ELF-1 (cell line): ENCODE measurements at places on chromosomes 16 and 17.

DNA sequence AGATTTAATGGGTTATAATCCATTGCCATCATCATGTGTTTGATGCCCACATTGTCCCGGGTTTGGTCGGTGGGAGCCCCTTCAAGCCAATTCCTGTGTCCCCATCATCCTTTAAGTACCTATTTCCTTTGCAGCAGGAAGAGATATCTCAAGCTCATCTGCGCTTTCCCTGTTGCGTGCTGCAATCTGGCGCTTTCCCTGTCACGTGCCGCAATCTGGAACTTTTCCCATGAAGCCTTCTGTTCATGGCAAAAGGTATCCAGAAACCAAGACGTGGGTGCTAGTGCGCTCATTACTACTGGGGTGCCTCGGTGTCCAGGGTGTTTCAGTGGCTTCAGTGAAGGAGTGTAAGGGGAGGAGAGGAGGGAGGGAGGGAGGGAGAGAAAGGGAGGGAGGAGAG is 174.6 kb upstream of the ZNF469 start:
- DNase-seq: no peak

GRCh38 chr17:57766318-57766943 is 21.3 kb upstream of the CCDC182 start:
- no peak for DNase-seq

- no peak for DNase-seq
Measured at GRCh38 chr17:35051579-35052240, 11.8 kb downstream of the RFFL start.

GRCh38 chr17:45436625-45437464 is 4.2 kb upstream of the ARHGAP27 start:
- DNase-seq: no peak

GRCh38 chr17:76447931-76448652 is 4.9 kb downstream of the UBE2O start:
- no peak for DNase-seq

GRCh38 chr16:30000735-30001631 is 4.9 kb downstream of the INO80E start:
- no peak for DNase-seq

DNA sequence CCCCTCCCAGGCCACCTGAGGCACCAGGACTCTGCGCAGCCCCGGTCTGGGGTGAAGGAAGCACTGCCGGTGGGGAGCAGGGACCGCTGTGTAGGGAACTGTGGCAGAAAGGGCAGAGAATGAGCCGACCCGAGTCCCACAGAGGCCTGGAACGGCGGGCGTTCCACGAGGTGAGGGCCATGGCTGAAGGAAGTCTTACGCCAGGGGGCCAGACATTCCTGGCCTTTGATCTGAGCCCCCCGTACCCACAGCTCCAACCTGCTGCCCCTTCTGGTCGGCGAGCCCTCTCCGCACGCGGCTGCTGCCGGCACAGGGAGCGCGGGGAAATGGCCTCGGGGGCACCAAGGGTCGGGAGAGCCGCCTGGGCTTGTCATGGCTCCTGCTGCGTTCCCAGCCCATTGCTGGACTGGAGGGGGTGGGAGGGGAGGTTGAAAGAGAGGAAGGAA is 1.4 kb upstream of the WNT3 start:
- DNase-seq: peak; percentile 74

GRCh38 chr16:19379838-19380237 is 37.8 kb upstream of the TMC5 start:
- no peak for DNase-seq

DNA sequence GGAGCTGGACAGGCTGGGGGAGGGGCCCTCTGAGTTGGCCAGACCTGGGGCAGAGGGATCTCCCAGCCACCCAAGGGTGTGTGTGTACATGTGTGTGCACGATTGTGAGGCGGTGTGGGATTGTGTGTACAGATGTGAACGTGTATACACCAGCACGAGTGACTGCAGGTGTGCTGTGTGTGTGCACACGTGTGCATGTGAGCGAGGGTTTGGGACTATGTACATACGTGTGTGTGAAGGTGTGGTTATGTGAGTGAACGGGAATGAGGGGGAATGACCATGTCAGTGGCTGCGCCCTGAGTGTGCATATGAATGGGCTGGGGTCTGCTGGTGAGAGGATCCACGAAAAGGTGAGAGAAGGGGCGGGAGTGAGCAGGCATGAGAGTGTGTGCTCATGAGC is 22.4 kb upstream of the TAC4 start:
- DNase-seq: no peak

DNA sequence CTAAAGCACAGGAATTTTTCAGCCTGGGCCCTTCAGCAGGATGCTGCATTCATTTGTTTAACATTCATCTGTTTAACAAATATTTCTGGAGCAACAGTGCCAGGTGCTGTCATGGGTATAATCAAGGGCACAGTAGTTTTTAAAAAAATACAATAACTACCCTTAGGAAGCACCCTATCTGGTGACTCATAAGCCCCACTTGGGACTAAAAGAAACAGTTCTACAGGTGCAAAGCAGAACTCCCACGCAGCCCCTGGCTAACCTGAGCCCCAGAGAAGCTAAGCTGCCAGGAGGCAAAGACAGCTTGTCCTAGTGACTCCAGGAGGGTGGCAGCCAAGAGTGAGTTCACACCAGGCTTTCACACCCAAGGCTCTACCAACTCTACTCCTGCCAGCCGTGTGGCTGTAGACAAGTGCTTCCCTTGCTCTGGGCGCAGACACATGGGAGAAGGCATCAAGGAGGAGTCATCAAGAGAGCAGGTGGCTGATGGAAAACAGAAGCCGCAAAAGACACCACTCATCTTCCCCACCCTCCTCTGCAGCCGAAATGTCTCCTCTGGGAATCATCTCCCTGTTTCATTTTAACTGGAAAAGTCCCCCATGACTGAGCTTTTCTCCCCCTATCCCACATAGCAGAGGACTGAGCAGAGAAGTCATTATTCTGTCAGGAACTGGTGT is 14.4 kb downstream of the CUEDC1 start:
- DNase-seq: no peak

GRCh38 chr16:12086822-12087221 is 110.3 kb downstream of the SNX29 start:
- no peak for DNase-seq

GRCh38 chr16:87582966-87583325 is 19.4 kb upstream of the JPH3 start:
- no peak for DNase-seq

- no peak for DNase-seq
Measured at GRCh38 chr16:68081861-68082628, 3.1 kb upstream of the NFATC3 start.

- peak; percentile 11 for DNase-seq
Measured at GRCh38 chr16:17784073-17784472, 313.3 kb upstream of the XYLT1 start.

DNA sequence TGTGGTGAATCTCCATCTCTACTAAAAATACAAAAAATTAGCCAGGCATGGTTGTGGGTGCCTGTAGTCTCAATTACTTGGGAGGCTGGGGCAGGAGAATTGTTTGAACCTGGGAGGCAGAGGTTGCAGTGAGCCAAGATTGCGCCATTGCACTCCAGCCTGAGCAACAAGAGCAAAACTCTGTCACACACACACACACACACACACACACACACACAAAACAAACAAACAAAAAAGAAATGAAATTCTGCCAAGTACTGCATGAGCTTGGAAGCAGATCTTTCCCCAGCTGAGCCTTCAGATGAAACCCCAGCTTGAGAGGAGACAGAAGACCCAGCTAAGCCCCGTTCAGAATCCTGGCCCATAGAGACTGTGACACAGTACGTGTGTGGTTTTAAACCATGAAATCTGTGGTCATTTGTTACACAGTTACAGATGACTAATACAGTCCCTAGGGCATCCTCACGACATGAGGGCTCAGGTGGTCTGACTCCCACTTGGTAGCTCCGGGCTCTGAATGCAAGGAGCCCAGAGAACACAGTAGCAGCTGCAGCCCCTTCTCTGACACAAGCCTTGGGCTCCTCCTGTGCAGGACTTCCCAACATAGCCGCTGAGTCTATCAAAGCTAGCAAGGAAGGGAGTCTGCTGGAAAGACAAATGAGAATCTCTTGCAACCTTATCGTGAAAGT is 132.8 kb downstream of the SEC14L1 start:
- no peak for DNase-seq

DNA sequence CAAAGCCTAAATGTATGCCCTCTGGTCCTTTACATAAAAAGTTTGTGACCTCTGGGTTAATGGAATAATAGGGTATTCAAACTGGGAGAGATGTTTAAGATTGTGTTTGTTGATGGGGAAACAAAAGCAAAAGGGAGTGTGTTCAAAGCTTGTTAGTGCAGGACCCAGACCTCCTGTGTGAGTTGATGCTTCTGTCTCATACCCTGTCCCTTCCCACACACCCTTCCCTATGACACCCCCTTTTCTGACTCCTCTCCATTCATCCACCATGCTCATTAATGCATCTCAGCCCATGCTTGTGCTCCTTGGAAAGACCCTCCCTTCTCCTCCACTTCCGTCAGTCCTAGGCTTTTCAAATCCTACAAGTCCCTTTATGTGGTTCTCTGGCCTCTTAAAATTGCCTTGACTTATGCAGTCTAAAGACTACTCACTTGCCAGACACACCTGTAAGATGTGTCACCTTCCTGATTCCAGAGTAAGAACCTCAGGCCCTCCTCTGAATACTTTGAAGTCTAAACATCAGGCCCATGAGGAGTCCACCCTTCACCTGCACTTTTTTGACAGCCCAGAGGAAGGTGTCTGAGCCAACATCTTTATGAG is 128.0 kb upstream of the CACNG5 start:
- peak; percentile 28 for DNase-seq

GRCh38 chr16:11393861-11394592 is 48.8 kb downstream of the RMI2 start:
- DNase-seq: no peak

GRCh38 chr17:76968707-76969597 is 100.7 kb downstream of the MGAT5B start:
- peak; percentile 98 for DNase-seq

DNA sequence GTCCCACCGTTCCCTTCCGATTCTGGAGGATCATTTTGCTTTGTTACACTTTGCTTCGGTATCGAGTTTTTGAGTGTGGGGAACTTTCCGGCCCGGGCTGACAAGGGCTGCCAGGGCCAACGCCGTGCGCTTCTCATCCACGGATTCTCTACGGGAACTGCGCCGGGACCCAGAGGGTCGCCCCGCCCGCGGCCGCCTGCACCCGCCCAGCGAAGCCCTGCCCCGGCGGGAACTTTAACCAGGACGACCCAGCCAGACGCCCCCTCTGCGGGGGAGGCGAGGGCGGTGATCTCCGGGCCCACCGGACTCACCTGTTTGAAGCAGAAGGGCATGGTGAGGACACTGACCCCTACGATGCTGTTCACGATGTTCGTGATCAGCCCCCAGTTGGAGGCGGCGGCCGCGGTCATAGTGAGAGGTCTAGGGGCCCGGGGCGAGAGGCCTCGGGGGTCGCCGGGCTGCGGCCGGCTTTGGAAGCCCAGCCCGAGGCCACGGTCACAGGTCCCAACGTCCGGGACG is 536 bp downstream of the SLC38A10 start:
- no peak for DNase-seq

GRCh38 chr17:77616254-77616731 is 342.2 kb upstream of the TNRC6C start:
- DNase-seq: no peak

- DNase-seq: peak; percentile 27
Measured at GRCh38 chr17:75181608-75182318, 996 bp downstream of the SUMO2 start.
